ENCODE measurements at places on chromosomes 3 and 15.

GRCh38 chr3:48306860-48307530 lies 26.5 kb downstream of the SPINK8 start:
- DNase-seq = no peak

DNA sequence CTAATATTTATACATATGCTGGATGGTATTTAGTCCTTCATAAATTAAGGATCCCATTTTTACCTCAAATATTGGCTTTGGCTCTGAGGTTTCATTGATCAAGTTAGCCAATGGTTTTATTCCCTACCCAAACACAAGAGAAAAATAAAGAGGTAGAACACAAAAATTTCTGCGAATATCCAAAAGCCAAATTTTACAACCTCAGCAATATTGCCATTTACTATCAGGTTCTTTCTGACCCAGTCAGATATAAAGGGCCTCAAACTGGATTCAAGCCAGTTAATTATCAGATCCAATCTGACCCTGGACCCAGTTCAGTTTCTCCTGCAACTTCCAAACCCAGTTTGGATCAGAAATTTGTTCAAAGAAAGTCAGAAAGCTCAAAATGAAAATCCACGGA lies 998.1 kb downstream of the SI start:
- no peak for DNase-seq

DNA sequence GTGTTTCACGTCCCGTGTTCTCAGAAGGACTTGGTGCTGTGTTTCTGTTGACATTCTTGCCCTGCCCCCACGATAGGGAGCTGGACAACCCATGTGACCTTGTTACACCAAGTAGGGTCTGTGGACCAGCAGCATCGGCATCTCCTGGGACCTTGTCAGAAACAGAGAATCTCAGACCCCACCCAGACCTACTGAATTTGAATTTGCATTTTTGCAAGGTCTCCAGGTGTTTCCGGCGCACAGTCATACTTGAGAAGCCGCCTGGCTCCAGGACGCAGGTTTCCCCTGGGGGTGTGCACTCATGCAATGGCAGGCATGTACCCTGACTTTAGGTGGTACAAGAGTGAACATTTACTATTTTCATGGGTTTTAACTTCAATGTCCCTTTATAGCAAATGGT lies 117.9 kb downstream of the TLE3 start:
- no peak for DNase-seq

GRCh38 chr3:135982922-135983581 lies 17.5 kb downstream of the PPP2R3A start:
- DNase-seq = no peak

DNA sequence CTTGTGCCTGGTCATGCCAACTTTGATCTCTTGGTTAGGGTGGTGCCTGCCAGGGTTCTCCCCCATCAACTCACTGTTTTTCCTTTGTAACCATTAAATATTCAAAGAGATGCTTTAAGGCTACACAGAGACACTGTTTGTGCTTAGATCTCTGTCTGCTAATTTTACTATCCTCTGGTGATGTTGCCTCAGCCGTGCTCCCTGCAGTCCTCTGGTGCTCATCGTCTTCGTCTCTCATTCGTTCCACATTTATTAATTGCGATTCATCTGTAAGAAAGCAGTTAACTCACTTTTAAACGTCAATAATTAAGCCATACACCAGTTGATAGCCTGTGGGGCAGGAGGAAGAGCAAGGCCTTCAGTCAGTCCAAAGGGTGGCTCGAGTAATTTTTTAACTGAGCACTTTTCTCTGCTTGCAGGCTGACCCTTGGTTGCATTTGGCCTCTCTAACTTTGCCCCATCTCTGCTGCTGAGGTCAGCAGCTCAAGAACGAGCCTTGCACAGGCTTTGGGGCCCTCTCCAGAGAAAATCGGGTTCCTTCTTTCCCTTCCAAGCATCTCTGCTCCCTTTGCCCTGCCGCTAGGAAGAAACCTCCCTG lies 62.9 kb downstream of the KLF15 start:
- no peak for DNase-seq

DNA sequence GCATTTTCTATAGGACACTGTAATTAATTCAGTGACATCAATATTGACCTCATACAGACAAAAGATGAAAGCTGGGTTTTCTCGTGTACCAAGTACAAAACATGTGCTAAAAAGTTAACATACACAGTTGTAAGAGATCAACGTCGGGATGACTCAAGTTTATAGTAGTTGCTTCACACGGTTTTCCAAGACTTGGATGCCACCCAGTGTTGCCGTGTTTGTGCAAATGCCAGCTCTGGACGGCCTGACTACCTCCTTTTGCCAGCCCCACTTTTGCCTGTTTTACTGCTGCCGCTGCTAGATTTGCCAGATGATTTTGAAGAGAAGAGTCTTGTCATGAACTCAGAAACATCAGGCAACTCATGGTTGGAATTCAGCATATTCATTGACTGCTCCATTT lies 17.6 kb downstream of the EMC7 start:
- DNase-seq = no peak

DNA sequence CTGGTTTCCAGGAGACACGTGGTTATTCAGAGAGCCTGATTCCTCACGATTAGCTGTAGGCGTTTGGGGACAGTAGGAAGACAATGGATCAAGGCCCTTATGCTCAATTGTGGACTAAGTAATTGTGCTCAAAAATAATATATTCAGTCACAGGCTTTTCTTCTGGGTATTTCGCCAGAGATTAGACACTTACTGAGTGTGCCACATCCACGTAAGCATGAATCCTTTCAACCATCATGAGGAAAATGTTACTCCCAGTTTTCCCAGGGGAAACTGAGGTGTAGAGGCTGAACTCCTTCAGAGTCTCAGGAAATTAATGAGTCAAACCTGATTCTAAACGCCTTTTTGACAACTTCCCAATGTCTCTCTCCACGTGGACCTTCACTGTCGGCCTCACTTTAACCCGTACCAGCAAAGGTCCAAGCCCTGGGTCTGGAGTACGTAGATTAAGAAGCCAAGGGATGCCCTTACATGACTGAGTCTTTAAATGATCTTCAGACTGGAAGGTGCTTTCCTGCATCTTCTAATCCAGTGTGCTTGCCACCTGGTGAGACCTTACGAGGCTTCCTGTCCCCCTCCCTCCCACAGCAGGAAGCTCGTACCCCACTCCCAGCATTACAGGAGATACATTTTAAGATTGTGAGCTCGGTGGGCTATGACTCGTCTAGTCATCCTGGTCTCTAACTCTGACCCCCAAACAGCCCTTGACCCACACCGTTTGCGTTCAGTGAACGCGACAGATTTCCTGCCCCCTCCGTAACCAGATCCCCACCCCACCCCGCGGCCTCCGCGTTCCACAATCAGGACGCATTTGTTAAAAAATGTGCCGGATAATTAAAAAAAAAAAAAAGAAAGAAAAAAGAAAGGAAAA lies 1.7 kb downstream of the PKM start:
- peak; percentile 15 for DNase-seq

DNA sequence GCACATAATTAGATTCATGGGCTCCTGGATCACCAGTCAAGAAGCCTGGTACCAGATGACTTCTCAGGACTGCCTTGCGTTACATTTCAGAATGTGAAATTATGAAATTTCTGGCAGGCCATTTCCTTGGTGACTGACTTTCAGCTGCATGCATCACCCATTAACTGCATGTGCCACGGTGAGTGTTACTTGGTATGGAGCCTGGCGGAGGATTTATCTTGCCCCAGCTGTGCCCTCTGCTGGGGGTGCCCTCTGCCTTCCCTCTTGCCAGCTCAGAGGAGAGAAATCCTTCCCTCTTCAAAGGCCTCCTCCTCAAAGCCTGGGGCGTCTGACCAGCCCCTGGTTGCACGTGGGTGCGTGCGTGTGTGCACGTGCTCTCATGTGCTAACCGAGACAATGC lies 57.7 kb upstream of the CTSH start:
- no peak for DNase-seq

DNA sequence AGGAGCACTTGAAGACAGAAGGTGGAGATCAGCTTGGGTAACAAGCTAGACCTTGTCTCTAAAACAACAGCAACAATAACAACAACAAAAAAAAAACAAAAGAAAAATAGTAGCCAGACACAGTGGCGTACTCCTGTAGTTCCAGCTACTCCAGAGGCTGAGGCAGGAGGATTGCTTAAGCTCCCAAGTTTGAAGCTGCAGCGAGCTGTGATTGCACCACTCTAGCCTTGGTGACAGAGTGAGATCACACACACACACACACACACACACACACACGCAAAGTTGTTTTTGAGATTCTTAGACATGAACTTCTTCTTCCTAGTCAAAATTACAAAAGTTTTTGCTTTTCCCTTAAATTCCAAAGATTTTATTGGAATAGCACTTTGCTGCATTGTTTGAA lies 93.0 kb upstream of the IGSF10 start:
- DNase-seq = no peak

GRCh38 chr15:81163961-81164800 lies 30.1 kb downstream of the CFAP161 start:
- DNase-seq = no peak

Data from stimulated activated CD8-positive, alpha-beta memory T cell treated with anti-CD3 and anti-CD28 coated beads, Interleukin-15, amount 100 ng/mL, for 48 hours (primary cell).